HepG2 (cell line): ENCODE measurements at places on chromosomes 16 and 17. TPM values are rescaled to one million over a fixed set of nuclear protein-coding genes. Genes with fewer than 3 reads are reported as not detected.

TBC1D16 gene
- total RNA-seq, result 24.7 and 24.9 TPM in 2 replicates

DNA sequence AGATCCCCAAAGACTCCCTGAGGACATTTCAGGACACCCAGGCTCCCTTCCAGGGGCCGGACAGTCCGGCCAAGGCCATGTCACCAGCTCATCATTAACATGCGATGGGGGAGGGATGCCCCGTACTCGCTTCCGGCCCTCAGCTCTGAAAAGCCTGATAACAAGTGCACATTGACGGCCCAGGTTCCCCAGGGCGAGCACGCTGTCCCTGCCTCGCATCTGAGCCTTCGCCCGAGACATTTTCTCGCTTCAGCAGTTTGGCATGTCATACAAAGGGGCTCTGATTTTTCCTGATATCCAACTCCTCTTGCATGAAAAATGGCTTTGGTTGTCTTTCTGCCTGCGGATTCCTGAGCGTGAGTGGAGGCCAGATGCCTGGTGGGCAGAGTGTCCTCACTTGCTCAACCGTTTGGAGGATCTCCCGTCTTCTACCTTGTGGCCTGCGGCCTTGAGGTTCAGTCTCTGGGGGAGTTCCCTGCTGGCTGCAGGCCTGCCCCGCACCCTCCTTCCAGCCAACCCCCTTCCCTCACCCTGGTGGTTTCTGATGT, 14.1 kb downstream of the CACNG4 start:
- H3K27me3 ChIP-seq, result peaks cover 65% of the 10 kb centered on the region
- no peaks in the 10 kb centered on the region for H3K36me3 ChIP-seq
- no peak for DNase-seq
- H3K4me1 ChIP-seq, result no peaks in the 10 kb centered on the region

DNA sequence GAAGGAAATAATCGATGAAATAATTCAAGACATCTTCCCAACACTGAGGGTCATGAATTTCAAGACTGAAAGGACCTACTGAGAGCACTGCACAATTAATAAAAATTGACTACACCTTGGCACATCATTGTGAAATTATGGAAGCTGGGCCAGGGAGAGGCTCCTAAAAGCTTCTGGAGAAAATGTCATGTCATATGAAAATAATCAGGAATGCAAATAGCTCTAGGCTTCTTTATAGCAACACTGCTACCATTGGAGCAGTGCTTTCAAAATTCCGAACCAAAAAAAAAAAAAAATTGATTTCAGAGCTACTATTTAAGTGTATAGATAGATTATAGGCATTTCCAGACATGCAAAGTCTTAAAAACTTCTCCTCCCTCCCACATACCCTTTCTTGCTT, 6.4 kb upstream of the ALOX15B start:
- no peaks in the 10 kb centered on the region for H3K36me3 ChIP-seq
- DNase-seq, result no peak
- H3K27ac ChIP-seq, result no peak overlapping the region
- H3K4me3 ChIP-seq, result no peak overlapping the region
- H3K27me3 ChIP-seq, result peaks cover 17% of the 10 kb centered on the region; the same call in 2 of the 3 replicates

GRCh38 chr17:2043785-2044184, 2.0 kb downstream of the OVCA2 start:
- peaks cover 11% of the 10 kb centered on the region for H3K4me1 ChIP-seq
- H3K27ac ChIP-seq, result no peak overlapping the region
- no peaks in the 10 kb centered on the region for H3K27me3 ChIP-seq
- DNase-seq, result no peak

DNA sequence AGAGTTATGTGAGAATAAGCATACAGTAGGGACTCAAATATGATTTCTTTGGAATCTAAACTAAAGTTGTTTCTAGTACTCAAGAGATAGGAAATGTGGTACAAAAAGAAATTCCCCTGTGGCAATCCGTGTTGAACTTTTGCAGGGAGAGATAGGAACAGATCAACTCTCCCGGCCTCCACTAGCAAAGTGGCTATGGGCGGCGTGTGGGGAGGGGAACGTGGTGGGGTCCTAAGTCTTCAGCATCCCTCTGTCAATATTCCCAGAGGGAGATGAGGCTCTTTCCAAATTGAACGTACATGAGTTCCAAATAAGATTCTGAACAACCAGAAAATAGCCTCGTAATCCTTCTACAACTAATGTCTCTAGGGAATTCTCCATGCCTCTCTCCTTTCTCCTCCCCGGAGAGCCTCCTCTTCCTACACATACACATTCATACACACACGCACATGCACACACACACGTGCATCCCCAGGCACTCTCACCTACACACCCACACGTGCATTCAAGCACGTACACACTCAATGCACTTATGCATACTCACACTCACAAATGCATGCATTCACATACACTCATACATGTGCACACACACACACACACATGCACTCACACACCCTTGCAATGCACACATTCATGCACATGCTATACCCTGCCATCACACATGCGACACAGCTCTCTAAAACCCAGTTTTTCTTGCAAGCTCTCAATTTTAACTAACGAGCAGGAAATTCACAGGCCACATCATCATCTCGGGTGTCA, 244.8 kb downstream of the MAF start:
- no peak for DNase-seq
- no peaks in the 10 kb centered on the region for H3K36me3 ChIP-seq

DNA sequence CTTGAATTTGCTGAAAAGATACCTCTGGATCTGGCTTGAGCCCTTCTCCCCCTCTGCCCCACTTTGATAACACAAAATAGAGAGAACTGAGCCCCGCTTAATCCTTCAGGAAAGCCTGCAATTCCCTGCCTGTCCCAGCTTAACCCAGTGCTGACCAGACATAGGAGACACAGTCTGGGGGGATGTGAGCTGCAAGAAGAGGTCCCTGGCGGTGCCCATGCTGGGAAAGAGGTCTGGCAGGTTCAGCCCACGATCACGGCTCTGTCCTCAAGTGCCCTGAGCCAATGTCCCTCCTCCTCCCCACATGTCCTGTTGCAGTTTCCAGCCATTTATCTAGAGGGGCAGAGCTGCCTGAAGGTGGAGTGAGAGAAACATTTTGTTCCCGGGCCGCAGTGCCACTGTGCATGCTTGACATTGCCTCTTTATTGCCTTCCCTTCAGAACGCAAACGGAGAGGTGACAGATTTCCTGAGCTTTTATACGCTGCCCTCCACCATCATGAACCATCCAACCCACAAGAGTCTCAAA, 29.0 kb downstream of the PLCD3 start:
- DNase-seq, result no peak
- no peak overlapping the region for H3K27ac ChIP-seq
- H3K4me1 ChIP-seq, result peaks cover 22% of the 10 kb centered on the region
- no peak overlapping the region for H3K4me3 ChIP-seq
- peaks cover 52% of the 10 kb centered on the region for H3K36me3 ChIP-seq

- DNase-seq, result no peak
- H3K27ac ChIP-seq, result peak overlapping the region; percentile 79
- peaks cover 11% of the 10 kb centered on the region for H3K36me3 ChIP-seq
- H3K27me3 ChIP-seq, result no peaks in the 10 kb centered on the region
- no peak overlapping the region for H3K4me3 ChIP-seq
Measured at GRCh38 chr17:64188088-64188487, 58.1 kb upstream of the ERN1 start.

MYH13 gene
- total RNA-seq, result not detected in 2 replicates

GRCh38 chr16:54655121-54655590, 275.5 kb upstream of the IRX5 start:
- H3K27me3 ChIP-seq, result peaks cover 45% of the 10 kb centered on the region
- H3K4me3 ChIP-seq, result no peak overlapping the region
- H3K27ac ChIP-seq, result no peak overlapping the region
- H3K36me3 ChIP-seq, result no peaks in the 10 kb centered on the region
- DNase-seq, result no peak
